Foreskin keratinocyte (primary cell): ENCODE measurements at places on chromosomes 7 and 10. TPM values are rescaled to one million over a fixed set of nuclear protein-coding genes. Genes with fewer than 3 reads are reported as not detected.

DNA sequence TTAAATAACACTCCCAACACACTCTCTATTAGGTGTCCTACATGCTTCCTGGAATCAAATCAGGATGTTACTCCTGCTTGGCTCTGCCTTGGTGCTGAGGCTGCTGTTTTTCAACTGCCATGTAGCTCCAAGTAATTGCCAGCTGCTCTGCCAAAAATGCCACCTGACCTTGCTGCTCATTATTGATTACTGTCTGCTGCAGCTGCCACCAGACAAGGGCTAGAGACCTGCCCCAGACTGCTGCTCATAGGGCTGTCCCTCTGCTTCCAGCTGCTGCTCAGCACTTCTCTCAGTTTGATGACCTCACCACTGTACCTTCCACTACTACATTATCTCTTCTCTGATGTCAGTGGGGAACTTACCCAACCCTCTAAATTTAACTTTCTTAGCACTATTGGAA is 102.5 kb downstream of the PCLO start:
- no peak for DNase-seq

DNA sequence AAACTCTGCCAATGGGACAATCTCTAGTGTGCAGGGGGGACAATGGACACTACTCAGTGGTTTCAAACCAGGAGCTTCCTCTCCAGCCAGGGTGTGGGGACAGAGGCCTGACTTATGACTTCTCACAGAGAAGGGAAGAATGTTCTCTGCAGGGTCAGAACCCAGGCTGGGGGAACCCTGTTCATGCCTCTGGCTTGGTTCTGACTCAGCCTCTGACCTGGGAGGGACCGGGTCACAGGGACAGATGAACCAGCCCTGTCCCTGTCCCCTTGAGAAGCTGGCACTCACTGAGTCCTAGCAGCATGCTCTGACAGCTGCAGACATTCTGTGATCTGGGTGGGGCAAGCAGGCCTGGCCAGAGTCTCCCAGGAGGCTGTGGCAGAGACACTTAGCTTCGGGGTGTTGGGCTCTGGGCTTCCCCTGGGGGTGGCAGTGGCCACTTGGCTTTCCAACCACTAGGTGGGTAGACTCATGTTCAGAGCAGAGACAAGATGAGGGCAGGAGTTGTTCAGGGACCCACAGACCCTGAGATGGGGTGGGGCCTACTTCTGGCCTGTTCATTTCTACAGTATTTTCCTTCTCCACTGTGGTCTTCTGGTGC is 13.6 kb downstream of the TSPAN15 start:
- no peak for DNase-seq

Gene DRGX
- not detected in 2 replicates for total RNA-seq

Gene MSS51
- total RNA-seq, result 0.61 and 0.67 TPM in 2 replicates

- DNase-seq, result no peak
These were observed 328.1 kb downstream of the HGF start for GRCh38 chr7:81441750-81442149.

- DNase-seq, result no peak
These were observed 7.1 kb downstream of the CLCN1 start for GRCh38 chr7:143322760-143323633.

Gene LRIT1
- total RNA-seq, result not detected in 2 replicates

GRCh38 chr10:84401854-84402611 is 73.6 kb downstream of the CCSER2 start:
- DNase-seq, result no peak

Gene ZP3
- total RNA-seq, result 7.8 and 10.2 TPM in 2 replicates

DNA sequence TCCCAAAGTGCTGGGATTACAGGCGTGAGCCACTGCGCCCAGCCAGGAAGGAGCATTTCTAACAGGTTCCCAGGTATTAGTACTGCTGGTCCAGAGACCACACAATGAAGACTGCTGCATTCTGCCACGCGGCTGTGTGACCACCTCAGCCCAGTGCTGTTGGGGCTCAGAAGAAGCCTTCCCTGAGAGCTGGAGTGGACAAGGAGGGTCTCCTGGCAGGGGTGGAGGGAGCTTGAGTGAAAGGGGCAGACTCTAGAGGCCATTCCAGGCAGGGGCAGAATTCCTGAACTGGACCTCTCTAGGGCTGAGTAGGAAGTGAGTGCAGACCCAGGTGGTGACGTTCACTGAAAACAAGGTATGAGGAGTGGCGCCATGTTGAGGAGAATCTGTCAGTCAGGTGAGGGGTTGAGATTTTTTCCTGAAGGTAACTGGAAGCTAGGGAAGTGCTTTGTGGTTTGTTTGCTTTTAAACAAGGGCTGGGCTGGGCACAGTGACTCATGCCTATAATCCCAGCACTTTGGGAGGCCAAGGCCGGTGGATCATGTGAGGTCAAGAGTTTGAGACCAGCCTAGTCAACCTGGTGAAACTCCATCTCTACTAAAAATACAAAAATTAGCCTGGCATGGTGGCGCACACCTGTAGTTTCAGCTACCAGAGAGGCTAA is 67.6 kb downstream of the TACC2 start:
- peak; percentile 58 for DNase-seq

Gene OTUD1
- 5.5 and 7.6 TPM in 2 replicates for total RNA-seq

DNA sequence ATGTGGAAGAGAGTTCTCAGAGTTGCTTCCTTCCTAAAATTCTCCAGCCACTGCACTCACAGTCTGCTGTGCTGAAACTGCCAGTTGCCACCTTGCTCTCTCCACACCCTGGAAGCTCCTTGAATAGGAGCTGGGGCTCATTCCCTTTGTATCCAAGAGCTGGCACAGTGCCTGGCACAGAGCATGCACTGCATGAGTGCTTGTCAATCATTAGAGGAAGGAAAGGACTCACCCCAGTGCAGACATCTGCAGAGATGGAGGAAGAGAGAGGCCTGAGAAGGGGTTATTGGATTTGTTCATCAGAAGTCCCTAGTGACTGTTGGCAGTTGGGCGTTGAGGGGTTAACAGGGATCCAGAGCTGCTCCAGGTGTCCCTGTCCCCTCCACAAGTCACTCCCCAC is 41.7 kb upstream of the DUSP5 start:
- DNase-seq, result no peak

GRCh38 chr7:124764847-124765400 is 668 bp downstream of the GPR37 start:
- DNase-seq, result peak; percentile 34

GRCh38 chr7:24868741-24869140 is 111.2 kb downstream of the OSBPL3 start:
- DNase-seq, result no peak

DNA sequence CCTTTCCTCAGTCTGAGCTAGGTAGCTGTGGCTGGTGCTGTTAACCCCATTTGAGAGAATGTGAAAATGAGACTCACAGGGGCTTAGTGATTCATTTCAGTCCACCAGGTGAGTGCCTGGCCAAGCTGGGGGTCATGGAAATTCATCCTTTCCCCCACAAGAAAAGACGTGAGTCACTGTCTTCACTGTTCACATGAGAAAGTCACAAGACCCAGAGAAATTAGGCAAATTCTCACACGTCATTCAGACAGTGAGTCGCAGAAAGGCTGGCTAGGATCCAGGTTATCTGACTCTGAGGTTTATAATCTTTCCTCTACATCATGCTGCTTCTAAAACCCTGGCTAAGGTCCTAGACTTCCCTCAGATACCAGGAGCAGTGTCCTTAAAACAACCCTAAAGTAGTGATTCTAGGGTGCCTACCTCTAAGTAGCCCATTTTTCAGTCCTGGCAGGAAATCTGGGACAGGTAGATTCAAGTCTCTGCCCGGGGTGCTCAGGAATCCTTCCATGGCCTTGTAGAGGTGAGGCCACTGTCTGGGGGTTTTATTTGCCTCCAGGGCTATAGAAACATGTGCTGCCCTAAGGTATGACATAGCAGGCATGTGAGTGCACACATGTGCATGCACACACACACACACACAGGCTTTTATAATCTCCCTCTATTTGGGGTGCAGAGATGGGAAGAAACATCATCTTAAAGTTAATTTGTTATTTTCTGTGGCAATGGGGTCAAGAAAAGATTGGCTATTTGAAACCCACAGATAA is 427.9 kb upstream of the CELF2 start:
- DNase-seq, result peak; percentile 76

Gene CYP2C18
- not detected in 2 replicates for total RNA-seq

Gene VPS50
- total RNA-seq, result 12.9 and 14.7 TPM in 2 replicates
